ENCODE measurements at places on chromosomes 7 and 10. TPM values are rescaled to one million over a fixed set of nuclear protein-coding genes. Genes with fewer than 3 reads are reported as not detected.

- no peaks in the 10 kb centered on the region for H3K27me3 ChIP-seq
- H3K4me1 ChIP-seq, result peaks cover 57% of the 10 kb centered on the region
- no peak for DNase-seq
- no peaks in the 10 kb centered on the region for H3K36me3 ChIP-seq
- H3K4me3 ChIP-seq, result peak overlapping the region; percentile 55
These were observed 41.7 kb upstream of the DUSP5 start for GRCh38 chr10:110456046-110456445.

- no peak for DNase-seq
- H3K27me3 ChIP-seq, result no peaks in the 10 kb centered on the region
- H3K36me3 ChIP-seq, result no peaks in the 10 kb centered on the region
- no peak overlapping the region for H3K27ac ChIP-seq
- no peaks in the 10 kb centered on the region for H3K4me1 ChIP-seq
These were observed 126.0 kb downstream of the AASS start for GRCh38 chr7:122018032-122018431.

GRCh38 chr7:46478046-46478445, 557.0 kb upstream of the IGFBP3 start:
- DNase-seq, result no peak
- H3K4me1 ChIP-seq, result no peaks in the 10 kb centered on the region
- no peak overlapping the region for H3K27ac ChIP-seq

- DNase-seq, result no peak
- H3K4me1 ChIP-seq, result peaks cover 41% of the 10 kb centered on the region
- no peak overlapping the region for H3K4me3 ChIP-seq
- H3K36me3 ChIP-seq, result no peaks in the 10 kb centered on the region
- H3K27ac ChIP-seq, result no peak overlapping the region
- H3K27me3 ChIP-seq, result no peaks in the 10 kb centered on the region
These were observed 10.1 kb downstream of the NCOA4 start for GRCh38 chr10:46020344-46020657.

Gene SPAM1
- not detected for polyA plus RNA-seq

Gene GIMAP5
- polyA plus RNA-seq, result 1.2 TPM

Gene NUB1
- 84.3 TPM for polyA plus RNA-seq
